ENCODE measurements at places on chromosomes 4 and X.

GRCh38 chrX:96474741-96475125 is 209.9 kb upstream of the DIAPH2 start:
- no peak for DNase-seq

- no peak for DNase-seq
These were observed 45.4 kb downstream of the INTS12 start for GRCh38 chr4:105662935-105663675.

DNA sequence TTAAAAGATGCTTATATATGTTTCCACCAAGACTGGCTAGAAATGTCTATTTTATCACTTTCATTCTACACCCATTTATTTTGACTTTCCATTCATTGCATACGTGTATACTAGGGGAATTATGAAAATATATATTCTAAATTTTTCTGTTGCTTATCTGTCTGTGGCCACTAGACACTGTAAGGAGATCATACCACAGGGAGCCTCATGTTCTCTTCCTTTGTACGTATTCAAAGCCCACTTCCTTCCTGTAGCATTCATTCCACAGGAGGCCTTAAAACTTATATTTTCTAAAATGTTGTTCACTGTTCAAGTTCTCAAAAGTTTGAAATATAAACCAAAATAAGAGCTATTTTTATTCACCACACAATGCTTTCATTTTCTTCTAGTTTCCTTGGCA is 1848.9 kb upstream of the TENM3 start:
- no peak for DNase-seq

- no peak for DNase-seq
These were observed 7.9 kb downstream of the PITX2 start for GRCh38 chr4:110614976-110615352.

- DNase-seq, result no peak
These were observed 8.3 kb downstream of the POLR2B start for GRCh38 chr4:56986952-56987351.

- DNase-seq, result no peak
These were observed 7.0 kb upstream of the NHS start for GRCh38 chrX:17368002-17368401.

GRCh38 chrX:49264460-49264859 is at the start of gene FOXP3:
Gene FOXP3, minus strand, starts transcription at chrX:49264710. Its CDS starts 6,205 bp downstream, at chrX:49258505.
- DNase-seq, result no peak

DNA sequence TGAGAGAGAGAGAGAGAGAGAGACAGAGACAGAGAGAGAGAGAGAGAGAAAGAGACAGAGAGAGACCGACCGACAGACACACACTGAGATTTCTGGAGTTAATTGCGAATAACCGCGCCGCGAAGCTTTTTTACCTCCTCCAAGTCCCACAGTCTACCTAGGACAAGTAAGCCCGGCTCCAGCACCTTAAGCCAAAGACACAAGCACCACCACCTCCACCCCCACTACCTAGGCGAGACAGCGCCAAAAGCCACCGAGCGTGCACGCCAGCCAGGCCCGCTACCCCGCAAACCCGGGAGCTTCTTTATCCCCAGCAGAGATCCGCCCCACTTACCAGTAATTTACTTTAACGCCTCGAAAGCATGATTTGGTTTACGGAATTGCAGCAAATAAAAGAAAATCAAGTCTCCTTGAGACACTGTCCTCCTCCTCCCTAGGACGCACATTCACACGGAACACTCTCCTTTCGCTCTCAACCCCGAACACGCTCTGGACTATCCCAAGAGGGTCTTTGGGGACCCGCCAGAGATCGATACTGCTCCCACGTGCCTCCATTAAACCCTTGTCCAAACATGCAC is 649.6 kb upstream of the DIPK2B start:
- DNase-seq, result no peak

- DNase-seq, result no peak
These were observed 71.6 kb downstream of the RASL11B start for GRCh38 chr4:52933738-52934137.

- no peak for DNase-seq
These were observed 154.4 kb upstream of the RPL34 start for GRCh38 chr4:108465886-108466500.

DNA sequence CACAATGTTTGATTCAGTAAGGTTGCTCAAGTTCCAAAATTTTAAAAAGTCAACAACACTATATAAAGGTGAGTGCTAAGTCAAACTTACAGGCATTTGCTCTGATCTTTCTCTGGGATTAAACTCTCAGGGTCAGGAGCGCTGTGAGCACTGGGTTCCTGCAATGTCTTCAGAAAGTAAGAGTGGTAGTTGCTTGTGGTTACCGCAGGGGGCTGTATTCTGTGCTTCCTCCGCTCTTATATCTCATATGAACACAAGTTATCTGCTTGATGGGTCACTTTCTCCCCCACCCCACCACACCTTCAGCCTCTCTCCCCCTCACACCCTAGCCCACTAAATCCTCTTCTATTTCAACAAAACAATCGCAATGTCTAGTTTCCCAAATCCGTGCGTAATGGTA is 116.4 kb upstream of the IGSF1 start:
- no peak for DNase-seq

GRCh38 chr4:30181918-30182317 is 538.3 kb upstream of the PCDH7 start:
- DNase-seq, result peak; percentile 39

- peak; percentile 66 for DNase-seq
These were observed 34.3 kb downstream of the NLGN3 start for GRCh38 chrX:71178908-71179307.

DNA sequence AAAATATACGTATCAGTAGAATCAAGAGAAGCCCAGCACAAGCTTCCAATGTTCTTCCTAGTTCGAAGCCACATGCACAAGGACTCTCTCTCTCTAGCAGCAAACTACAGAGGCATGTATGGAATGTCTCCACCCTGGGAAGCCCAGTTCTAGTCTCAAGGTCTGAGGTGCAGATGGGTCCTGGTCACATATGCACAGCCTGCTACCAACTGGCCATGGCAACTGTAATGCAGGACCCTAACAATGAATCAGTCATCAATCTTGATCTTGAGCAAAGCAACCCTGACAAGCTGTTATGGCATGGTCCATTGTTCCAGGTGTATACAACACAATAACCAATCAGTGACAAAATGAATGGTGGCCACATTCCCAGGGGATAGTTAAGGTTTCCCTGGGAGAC is 55.8 kb downstream of the MBNL3 start:
- DNase-seq, result no peak

GRCh38 chrX:49053223-49054072 is 5.4 kb upstream of the CCDC120 start:
- DNase-seq, result peak; percentile 68

DNA sequence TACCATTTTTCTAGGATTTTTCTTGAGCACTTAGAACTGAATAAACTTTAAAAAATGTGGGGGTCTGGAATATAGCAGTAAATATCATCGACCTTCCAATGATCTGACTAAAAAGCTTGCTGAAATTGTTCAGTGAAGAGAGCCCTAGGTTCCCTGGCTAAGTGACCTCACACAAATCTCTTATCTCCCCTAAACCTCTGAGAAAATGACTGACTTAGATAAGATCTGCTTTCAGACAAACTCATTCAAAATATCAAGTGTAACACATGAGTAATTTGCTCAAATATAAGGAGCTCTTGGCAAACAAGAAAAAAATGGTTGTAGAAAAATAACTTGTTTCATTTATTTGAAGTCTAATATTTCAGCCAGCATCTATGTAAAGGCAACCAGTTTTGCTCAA is 441.7 kb upstream of the SLIT2 start:
- DNase-seq, result no peak

- peak; percentile 58 for DNase-seq
These were observed 691 bp downstream of the MAGED1 start for GRCh38 chrX:51893931-51894696.

GRCh38 chr4:37667197-37668100 is 18.7 kb downstream of the RELL1 start:
- DNase-seq, result no peak

DNA sequence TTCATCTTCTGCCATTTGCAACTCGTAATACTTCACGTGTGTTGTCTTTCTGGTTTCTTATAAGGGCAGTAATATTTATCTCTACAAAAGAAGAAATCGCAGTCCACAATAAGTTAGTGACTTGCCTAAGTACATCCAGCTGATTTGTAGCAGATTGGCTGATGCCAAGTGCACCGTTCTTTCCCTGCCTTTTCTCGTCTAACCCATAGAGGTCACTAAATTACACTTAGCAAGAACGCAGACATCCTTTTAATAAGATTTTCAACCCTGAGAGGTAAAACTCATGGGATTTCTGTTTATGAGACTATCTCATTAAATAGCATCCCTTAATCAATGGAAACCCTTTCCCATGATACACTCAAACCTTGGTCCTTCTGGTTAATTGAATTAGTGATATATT is 408.6 kb upstream of the ACTRT1 start:
- DNase-seq, result peak; percentile 12

DNA sequence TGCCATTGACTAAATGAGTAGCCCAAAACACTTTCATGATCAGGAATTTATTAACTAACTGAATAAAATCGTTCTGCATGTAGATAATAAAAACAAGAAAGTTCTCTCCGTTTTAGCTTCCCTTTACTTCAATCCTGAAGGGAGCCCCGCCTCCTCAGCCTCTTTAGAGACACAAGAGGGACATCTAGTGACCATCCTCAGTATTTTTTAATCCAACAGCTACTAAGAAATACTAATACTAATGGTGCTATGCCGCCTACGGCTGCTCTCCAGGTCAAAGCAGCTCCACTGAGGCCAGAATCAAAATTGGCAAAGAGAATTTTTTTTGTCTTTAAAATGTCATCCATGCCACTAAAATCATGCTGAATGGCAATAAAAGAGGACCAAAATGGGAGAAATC is 3.2 kb upstream of the PCDH19 start:
- peak; percentile 56 for DNase-seq

- DNase-seq, result peak; percentile 44
These were observed 892.1 kb upstream of the EPHA5 start for GRCh38 chr4:66562276-66562806.

DNA sequence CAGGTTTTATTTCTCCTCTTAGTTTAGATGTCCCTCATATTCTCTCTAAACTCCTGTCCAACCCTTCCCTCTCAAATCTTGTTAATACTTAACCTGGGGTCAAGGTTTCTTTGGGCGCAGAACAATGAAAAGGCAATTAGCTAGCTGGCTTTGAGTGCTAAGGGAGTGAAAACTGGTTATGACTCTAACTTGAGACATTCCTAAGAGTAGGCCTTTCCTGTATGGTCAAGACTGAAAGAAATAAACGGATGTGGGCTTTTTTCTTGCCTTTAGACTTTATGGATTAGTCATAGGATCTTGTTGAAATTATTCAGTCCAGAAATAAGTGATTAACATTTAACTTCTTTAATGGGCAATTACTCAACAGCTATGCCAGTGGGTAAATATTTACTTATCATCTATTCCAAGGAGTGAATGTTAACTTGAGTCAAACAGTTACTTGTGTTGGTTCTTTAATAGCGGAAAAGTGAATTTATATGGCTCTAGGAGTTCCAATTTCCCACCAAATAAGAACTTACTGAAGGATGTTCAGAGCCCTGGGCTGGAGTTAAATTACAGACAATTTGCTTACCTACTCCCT is 141.7 kb upstream of the SCML1 start:
- peak; percentile 67 for DNase-seq

- no peak for DNase-seq
These were observed 1461.7 kb downstream of the ADGRL3 start for GRCh38 chr4:62661821-62662220.

DNA sequence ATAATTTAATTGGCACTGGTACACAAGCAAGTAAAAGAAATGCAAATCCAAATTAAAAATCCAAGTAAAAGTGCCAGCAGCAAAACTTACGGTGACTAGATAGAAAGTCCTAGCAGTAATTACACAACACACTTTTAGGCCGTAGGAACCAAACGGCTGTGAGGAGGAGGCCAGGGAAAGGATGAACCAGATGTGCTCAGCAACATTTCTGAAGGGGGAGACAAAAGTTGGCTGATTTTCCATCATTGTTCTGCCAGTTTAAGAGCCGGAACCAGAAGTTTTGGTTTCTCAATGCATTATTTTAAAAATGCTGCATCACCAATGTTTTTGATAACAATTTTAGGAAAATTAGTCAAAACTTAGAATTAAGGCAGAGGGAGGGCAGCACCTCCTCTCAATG is 68.7 kb upstream of the ENPP6 start:
- no peak for DNase-seq

GRCh38 chrX:7316280-7316679 is 168.3 kb upstream of the PUDP start:
- DNase-seq, result peak; percentile 3

GRCh38 chr4:6956087-6956433 is 46.4 kb downstream of the TBC1D14 start:
- no peak for DNase-seq

- DNase-seq, result no peak
These were observed 21.8 kb upstream of the CXCL6 start for GRCh38 chr4:73814679-73815078.

- no peak for DNase-seq
These were observed 4.9 kb downstream of the GSX2 start for GRCh38 chr4:54104907-54105306.

- DNase-seq, result peak; percentile 40
These were observed 32.5 kb downstream of the SORBS2 start for GRCh38 chr4:185779517-185779916.

DNA sequence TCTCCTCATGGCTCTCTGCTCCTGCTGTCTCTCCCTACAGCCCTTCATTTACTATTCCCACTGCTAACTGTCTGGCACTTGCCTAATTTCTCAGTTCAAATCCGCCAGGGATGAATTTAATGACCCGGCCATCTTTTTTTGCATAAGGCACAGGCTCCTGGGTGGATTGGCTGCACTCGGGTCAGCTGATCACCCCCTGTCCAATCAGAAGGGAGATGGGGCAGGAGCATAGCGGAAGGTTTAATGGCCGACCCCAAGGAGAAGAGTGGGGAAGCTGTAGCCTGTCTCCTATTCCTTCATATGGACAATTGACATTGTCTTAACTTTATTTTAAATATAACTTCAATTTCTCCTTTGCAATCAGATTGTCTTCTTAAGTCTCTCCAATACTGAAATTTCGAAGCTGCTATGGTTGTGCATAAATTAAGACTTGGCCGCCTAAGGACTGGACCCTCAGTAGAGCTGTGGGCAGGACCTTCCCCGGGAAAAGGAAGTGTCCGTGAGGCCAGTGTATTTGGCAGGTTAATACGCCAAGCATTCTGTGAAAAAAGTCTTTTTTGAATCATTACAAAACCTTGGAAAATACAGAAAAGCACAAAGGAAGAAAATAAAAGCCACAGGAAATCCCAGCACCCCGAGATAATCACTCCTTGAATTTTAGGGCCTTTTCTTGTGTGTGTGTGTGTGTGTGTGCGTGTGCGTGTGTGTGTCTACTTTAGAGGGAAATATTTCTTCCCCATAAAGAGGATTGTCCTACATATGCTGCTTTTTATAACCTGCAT is 55.5 kb downstream of the SMIM20 start:
- DNase-seq, result no peak

DNA sequence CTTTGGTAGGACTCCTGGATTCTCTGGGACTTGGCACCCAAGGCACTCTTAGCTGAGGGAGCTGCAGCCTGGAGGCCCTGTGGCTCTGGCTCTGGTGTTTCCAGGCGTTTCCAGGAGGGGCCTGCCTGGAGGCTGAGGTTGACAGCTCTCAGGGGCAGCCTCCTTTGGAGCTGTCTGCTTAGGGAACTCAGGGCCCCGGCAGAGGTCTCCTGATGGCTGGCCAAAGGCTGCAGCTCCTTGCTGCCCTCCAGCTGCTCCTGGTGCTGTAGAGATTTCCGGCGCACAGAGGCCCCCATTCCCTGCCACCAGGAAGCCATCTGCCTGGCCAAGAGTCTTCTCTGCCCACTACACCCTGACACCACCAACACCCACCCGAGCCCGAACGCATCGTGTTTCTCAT is 25.3 kb upstream of the ARHGEF38 start:
- DNase-seq, result no peak

All from fibroblast of upper back skin (primary cell).